ENCODE measurements at places on chromosomes 3 and 15. TPM values are rescaled to one million over a fixed set of nuclear protein-coding genes. Genes with fewer than 3 reads are reported as not detected.

The HIGD2B gene
- polyA plus RNA-seq: not detected

The AQP9 gene
- 0.18 TPM for polyA plus RNA-seq

The KLHL6 gene
- polyA plus RNA-seq: 1.1 TPM

The EXD1 gene
- polyA plus RNA-seq: 0.07 TPM

The IL5RA gene
- polyA plus RNA-seq: 0.73 TPM

The FGD5 gene
- polyA plus RNA-seq: 20.9 TPM

The GOLGA6D gene
- polyA plus RNA-seq: 0.57 TPM

The EBLN2 gene
- polyA plus RNA-seq: 7.7 TPM

The MORC1 gene
- 0.57 TPM for polyA plus RNA-seq

The PRKCI gene
- 97.0 TPM for polyA plus RNA-seq

The CFAP100 gene
- polyA plus RNA-seq: 1.7 TPM

The FSD2 gene
- polyA plus RNA-seq: 0.12 TPM

The CLDN11 gene
- polyA plus RNA-seq: 192 TPM

The VIPR1 gene
- 1.9 TPM for polyA plus RNA-seq

The FBXO40 gene
- 0.02 TPM for polyA plus RNA-seq

The KBTBD13 gene
- polyA plus RNA-seq: 0.07 TPM

The RAD51 gene
- polyA plus RNA-seq: 16.9 TPM

The TYRO3 gene
- polyA plus RNA-seq: 131 TPM

The JMJD7 gene
- 13.6 TPM for polyA plus RNA-seq

The PYGO1 gene
- 20.9 TPM for polyA plus RNA-seq

The PATL2 gene
- polyA plus RNA-seq: 1.4 TPM

The ZBTB20 gene
- polyA plus RNA-seq: 5.6 TPM

The KNL1 gene
- polyA plus RNA-seq: 32.4 TPM

The IMPG2 gene
- 0.76 TPM for polyA plus RNA-seq

The GOLGA6L4 gene
- 30.5 TPM for polyA plus RNA-seq

The EPB42 gene
- 0.80 TPM for polyA plus RNA-seq

The DUSP7 gene
- polyA plus RNA-seq: 13.9 TPM

The AADACL2 gene
- not detected for polyA plus RNA-seq

The PIGZ gene
- 1.8 TPM for polyA plus RNA-seq

The ARL13B gene
- 21.4 TPM for polyA plus RNA-seq

The GLDN gene
- polyA plus RNA-seq: 0.28 TPM

The CAND2 gene
- 7.5 TPM for polyA plus RNA-seq

The SLC28A2 gene
- polyA plus RNA-seq: 1.0 TPM

The FILIP1L gene
- 16.3 TPM for polyA plus RNA-seq

The BCL2A1 gene
- polyA plus RNA-seq: not detected

The ZNF609 gene
- 37.2 TPM for polyA plus RNA-seq

The NPAP1 gene
- 2.1 TPM for polyA plus RNA-seq

The CTSH gene
- 125 TPM for polyA plus RNA-seq

The SKOR1 gene
- 0.70 TPM for polyA plus RNA-seq
